ENCODE measurements at places on chromosomes 5 and 9.

DNA sequence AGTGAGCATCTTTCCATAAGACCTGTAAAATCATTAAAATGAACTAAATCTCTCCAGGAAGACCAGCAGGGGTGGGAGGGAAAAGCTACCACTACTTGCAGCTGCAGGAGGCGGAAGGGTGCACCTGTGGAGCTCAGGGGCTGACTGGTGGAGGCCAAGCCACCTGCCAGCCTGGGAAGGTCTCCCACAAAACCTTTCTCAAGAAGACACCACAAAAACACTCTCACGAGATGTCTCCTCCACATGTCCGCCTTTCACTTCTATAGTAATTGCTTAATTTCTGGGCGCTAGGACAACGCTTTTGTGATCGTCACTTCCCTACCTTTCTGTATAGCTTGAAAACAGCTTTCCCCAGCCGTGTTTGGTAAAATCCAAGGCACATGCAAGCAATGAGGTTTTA is 114.4 kb downstream of the ROR2 start:
- no peak for DNase-seq

- no peak for DNase-seq
These were observed 265.2 kb downstream of the NSG2 start for GRCh38 chr5:174310706-174311105.

- DNase-seq: no peak
These were observed 335.7 kb downstream of the PRELID2 start for GRCh38 chr5:145499483-145499882.

DNA sequence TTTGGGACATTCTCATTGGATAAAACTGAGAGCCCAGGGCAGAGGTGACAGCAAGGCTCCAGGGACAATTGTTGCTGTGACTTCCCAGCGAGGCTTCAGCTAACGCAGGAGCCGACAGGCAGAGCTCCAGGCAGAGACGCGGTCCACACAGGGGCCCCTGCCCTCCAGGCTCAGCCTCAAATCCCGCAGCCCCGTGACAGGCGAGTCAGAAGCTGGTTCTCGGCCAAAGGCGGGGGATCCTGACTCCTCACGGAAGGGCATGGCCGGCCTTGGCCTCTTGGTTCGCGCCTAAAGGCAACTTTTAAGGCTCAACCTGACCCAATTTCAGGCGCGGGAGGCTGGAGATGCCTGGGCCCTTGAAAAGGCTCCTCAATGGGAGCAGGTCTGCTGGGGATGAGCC is 21.3 kb downstream of the SLC12A7 start:
- no peak for DNase-seq

DNA sequence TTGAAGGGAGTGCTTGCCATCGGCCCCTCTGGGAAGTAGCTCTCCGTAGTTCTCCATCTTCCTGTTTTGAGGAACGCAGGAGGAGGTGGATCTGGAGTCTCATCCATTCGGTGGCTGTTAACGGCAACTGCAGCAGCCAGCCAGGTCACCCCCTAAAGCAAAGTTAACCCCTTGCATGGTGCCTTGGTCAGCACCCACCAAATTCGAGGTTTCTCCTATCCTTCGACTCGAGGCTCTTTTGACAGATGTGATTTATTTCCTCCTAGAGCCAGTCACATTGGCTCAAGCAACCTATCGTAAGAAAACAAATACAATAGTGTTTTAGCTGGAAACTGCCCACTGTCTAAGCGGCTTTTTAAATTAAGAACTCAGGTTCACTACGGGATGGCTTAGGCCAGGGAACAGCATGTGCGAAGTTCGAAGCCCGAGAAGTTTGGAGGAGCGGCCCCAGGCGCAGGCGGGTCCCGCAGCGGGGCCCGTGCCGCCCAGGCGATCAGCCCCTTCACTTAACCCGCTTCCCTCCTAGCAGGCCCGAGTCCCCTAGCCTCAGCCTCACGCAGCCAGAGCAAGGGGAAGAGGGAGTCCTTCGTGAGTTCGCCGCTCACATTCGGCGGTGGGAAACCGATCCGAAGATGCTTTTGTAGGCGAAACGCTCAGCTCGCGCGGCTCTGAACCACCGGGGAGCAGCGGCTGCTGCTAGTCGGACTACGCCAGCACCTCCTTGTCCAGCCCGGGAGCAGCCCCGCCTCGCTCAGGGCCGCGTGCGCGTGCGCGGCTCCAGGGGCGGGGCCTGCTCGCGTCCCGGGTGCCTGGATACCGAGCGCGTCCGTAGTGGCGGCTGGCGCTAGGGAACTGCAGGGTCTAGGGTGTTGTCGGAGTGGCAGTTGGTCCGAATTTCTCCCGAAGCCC is at the start of gene ROPN1L:
TSS of gene ROPN1L (plus strand) at position 797 of the 909 bp plus-strand sequence. CDS start 289 bp downstream, outside the sequence.
- peak; percentile 67 for DNase-seq

DNA sequence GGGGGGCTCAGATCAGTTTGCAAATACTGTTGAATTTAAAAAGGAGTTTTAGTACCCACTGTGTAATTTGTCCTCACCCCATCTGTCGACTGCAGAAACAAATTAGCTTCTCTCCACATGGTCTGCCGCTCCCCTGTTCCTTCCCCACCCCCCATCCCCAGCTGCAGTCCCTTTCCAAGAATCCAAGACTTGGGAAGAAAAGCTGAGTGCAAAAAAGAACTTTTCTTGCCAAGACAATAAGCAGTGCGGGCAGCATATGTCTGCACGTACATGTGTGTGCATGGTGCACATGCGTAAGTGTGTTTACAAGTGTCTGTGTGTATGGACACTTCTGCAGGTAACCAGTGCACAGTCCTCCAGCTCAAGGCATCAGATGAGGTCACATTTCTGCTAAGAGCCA is 125.7 kb upstream of the SMIM23 start:
- DNase-seq: no peak

DNA sequence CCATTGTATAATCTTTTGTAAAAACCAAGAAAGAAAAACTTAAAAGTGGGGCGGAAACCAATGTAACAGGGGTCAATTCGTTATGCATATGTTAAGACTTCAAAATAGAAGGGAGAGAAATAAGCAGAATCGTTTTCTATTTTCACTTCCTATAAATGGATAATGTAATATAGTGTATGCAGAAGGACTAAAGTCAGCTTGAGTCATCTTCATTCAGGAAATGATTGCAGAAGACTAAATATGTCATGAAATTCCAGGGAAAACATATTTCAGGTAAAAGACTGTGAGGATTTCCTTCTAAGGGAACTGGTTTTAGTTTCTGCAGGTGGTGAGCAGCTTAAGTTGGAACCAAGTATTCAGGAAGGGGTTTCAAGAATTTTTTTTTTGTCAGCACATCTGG is 753.3 kb downstream of the IRX1 start:
- no peak for DNase-seq

- DNase-seq: peak; percentile 79
These were observed 41.6 kb upstream of the ZNF300 start for GRCh38 chr5:150946351-150946905.

- DNase-seq: no peak
These were observed 87.0 kb upstream of the TNC start for GRCh38 chr9:115204904-115205453.

DNA sequence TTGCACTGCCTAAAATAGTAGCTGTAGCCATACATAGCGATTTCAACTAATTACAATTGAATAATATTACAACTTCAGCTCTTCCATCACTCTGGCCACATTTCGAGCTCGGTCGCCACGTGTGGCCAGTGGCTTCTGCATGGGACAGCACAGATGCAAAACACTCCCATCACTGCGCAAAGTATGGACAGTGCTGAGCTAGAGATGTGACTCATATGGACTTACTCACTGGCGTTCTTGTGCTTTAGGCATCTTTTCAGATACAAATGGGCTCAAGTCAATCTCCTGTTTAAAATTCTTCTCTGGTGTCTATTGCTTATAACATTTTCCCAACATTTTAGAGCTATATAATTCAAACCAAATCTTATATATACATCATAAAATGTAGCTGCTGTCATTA is 222.7 kb downstream of the ELAVL2 start:
- DNase-seq: no peak

DNA sequence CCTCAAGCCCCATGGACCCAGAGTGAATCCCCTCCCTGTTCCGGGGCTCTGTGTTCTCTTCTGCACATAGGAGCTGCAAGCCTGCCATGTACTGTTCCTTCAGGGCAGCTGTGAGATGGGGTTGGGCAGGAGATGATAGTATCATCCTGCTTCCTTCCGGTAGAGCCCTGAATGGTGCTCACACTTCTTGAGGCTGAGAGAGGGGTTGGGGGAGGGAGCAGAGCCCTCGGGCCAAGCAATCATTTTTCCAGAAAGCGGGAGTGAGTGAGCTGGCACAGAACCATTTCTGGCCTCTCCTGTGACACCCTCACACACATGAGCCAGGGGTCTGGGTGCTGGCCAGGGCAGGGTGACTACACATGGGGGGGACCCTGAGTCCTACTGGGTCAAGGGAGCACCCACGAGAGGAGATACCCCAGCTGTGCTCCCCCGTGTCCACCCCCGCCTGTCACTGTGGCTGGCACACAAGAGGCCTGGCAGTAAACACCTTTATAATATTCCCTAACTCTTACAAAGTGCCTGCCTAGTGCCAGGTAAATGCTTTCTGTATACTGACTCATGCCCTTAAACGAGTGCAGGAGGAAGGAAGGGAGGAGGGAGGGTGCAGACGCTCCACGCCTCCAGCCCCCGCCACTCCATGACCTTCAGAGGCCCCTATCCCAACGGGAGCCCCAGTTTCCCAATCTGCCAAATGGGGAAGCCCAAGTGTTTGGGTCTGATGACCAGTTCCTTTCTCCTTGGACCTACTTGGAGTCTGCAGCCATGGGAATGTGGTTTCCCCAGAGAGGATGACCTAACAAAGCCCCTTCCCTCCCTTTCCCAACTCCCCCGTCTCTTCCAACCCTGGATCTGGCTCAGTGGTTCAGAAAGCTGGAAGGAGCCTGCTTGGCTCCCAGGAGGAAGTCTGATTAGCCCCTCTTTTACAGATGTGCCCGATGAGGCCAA is 15.5 kb downstream of the AKNA start:
- no peak for DNase-seq

GRCh38 chr9:133792721-133793470 is 54.7 kb upstream of the SARDH start:
- DNase-seq: peak; percentile 26
